ENCODE measurements at places on chromosomes 2 and 18.

GRCh38 chr2:12199491-12200211 is 453.2 kb downstream of the LPIN1 start:
- no peak overlapping the region for H3K4me3 ChIP-seq
- H3K36me3 ChIP-seq = no peaks in the 10 kb centered on the region
- no peak overlapping the region for H3K27ac ChIP-seq
- no peaks in the 10 kb centered on the region for H3K27me3 ChIP-seq

- no peak overlapping the region for H3K4me3 ChIP-seq
- H3K27ac ChIP-seq = no peak overlapping the region
- DNase-seq = no peak
- peaks cover 14% of the 10 kb centered on the region for H3K27me3 ChIP-seq
- H3K4me1 ChIP-seq = no peaks in the 10 kb centered on the region
- no peaks in the 10 kb centered on the region for H3K36me3 ChIP-seq
Measured at GRCh38 chr2:120669121-120669952, 66.3 kb upstream of the GLI2 start.

DNA sequence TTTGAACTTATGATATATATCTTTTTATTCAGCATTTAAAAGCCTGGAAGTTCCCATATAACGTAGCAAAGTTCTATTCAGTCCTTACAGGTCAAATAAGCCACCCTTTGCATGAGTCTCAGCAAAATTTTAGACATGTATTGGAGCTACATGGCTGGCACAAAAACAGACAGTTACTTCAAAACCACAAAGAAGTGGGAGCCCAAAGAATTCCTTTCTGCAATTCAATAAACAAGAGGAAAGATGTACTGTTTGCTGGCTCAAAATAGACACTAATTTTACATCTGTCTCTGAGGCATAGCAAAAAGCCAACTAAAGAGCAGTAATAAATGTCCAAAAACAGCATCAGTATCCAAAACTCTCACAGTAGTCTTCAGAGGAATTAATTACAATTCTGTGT is 87.0 kb downstream of the ZEB2 start:
- H3K4me1 ChIP-seq = peaks cover 47% of the 10 kb centered on the region
- no peaks in the 10 kb centered on the region for H3K36me3 ChIP-seq
- no peak overlapping the region for H3K4me3 ChIP-seq
- H3K27me3 ChIP-seq = no peaks in the 10 kb centered on the region
- peak overlapping the region; percentile 21 for H3K27ac ChIP-seq

- no peak for DNase-seq
- no peak overlapping the region for H3K27ac ChIP-seq
- no peaks in the 10 kb centered on the region for H3K36me3 ChIP-seq
- no peak overlapping the region for H3K4me3 ChIP-seq
- no peaks in the 10 kb centered on the region for H3K4me1 ChIP-seq
Measured at GRCh38 chr2:221478485-221478863, 93.6 kb downstream of the EPHA4 start.

- no peaks in the 10 kb centered on the region for H3K4me1 ChIP-seq
- no peak overlapping the region for H3K27ac ChIP-seq
- H3K4me3 ChIP-seq = no peak overlapping the region
- no peaks in the 10 kb centered on the region for H3K36me3 ChIP-seq
- H3K27me3 ChIP-seq = no peaks in the 10 kb centered on the region
Measured at GRCh38 chr2:186726938-186727337, 33.1 kb downstream of the FAM171B start.

DNA sequence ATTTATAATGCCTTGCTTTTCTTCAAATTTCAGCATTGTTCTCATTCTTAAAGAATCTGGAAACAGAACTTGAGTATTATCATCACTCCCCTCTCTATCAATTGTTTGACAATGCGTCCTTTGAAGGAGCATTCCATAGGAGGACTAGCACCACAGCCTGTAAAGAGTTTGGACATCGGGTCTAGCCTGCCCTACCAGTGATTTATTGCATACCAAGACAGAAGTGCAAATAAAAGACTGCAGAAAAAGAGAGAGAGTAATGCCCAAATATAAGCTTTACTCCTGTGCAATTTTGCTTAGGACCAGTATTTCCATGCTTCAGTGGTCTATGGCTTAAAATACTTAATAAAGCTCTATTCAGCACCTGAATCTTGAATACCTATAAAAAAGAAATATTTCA is 55.4 kb upstream of the MAP2 start:
- H3K36me3 ChIP-seq = no peaks in the 10 kb centered on the region
- DNase-seq = no peak
- no peaks in the 10 kb centered on the region for H3K27me3 ChIP-seq
- no peak overlapping the region for H3K4me3 ChIP-seq
- H3K4me1 ChIP-seq = no peaks in the 10 kb centered on the region

- DNase-seq = no peak
- H3K4me1 ChIP-seq = no peaks in the 10 kb centered on the region
- no peaks in the 10 kb centered on the region for H3K36me3 ChIP-seq
- H3K4me3 ChIP-seq = no peak overlapping the region
- H3K27me3 ChIP-seq = no peaks in the 10 kb centered on the region
Measured at GRCh38 chr2:186101616-186102015, 363.0 kb downstream of the FSIP2 start.

GRCh38 chr2:239106314-239106908 is 258.5 kb downstream of the TWIST2 start:
- H3K27me3 ChIP-seq = no peaks in the 10 kb centered on the region
- peak overlapping the region; percentile 16 for H3K27ac ChIP-seq
- no peak for DNase-seq
- peaks cover 3% of the 10 kb centered on the region for H3K36me3 ChIP-seq
- H3K4me3 ChIP-seq = no peak overlapping the region

GRCh38 chr2:18588049-18588448 is 1.3 kb downstream of the NT5C1B start:
- H3K4me1 ChIP-seq = no peaks in the 10 kb centered on the region
- H3K27me3 ChIP-seq = no peaks in the 10 kb centered on the region
- no peaks in the 10 kb centered on the region for H3K36me3 ChIP-seq
- no peak overlapping the region for H3K4me3 ChIP-seq
- no peak for DNase-seq
- H3K27ac ChIP-seq = no peak overlapping the region

DNA sequence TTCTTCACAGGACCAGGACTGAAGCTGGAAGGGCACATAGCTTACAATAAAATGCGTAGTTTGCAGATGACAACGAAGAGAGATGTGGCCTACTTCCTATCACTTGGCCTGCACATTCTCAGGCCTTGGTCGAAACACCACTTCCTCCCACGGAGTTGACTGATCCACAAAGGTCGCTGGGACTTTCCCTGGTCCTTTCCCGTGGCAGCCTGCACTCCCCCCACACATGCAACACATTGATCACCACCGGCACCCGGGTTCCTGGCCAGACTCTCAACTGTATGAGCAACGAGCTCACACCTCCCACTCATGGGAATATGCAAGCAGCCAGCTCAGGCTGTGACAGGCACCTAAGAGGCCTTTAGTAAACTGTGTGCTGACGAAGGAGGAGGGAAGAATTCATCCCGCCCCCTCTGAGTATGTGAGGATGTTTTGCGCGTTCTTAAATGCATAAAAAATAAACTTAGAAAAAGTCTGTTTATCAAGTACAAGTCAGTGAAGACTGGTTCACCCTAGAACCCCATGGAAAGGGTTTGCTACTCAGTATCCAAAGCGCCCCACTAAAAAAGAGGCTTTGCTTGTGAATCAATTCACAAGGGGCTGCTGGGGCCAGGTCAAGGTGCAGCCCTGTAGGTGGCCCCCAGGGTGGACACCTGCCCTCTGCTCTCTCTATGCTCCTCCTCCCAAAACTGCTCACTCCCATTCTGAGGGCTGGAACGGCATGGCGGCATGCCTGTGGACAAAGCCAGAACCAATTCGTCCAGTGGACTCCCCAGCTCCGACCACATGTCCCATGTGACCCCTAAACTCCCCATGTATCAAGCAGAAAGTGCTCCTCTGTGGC is 154.3 kb downstream of the EIPR1 start:
- H3K4me3 ChIP-seq = no peak overlapping the region
- no peak overlapping the region for H3K27ac ChIP-seq
- no peaks in the 10 kb centered on the region for H3K4me1 ChIP-seq
- H3K36me3 ChIP-seq = no peaks in the 10 kb centered on the region
- no peak for DNase-seq
- H3K27me3 ChIP-seq = no peaks in the 10 kb centered on the region

GRCh38 chr2:25305775-25306174 is 36.0 kb downstream of the DNMT3A start:
- H3K4me1 ChIP-seq = peaks cover 91% of the 10 kb centered on the region
- H3K27ac ChIP-seq = peak overlapping the region; percentile 70
- no peak overlapping the region for H3K4me3 ChIP-seq

DNA sequence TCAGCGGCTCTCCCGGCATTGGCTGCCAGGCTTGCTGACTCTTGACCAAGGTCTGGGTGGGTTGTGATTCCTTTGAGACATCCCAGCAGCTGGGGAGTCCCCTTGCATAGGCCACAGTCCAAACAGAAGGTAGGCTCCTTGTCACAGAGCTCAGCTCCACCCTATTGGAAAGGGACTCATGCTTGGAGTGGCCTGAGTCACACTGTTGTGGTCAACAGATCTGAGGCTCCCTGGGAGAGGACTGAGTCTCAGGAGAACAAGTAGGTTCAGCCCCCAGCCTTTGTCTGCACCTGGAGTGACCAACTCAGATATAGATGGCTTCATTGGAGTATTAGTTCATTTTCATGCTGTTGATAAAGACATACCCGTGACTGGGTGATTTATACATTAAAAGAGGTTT is 32.1 kb upstream of the SH3BP4 start:
- H3K27ac ChIP-seq = no peak overlapping the region
- H3K27me3 ChIP-seq = no peaks in the 10 kb centered on the region
- H3K4me3 ChIP-seq = no peak overlapping the region
- no peak for DNase-seq
- no peaks in the 10 kb centered on the region for H3K4me1 ChIP-seq
- no peaks in the 10 kb centered on the region for H3K36me3 ChIP-seq

GRCh38 chr2:238494573-238494961 is 67.8 kb downstream of the ASB1 start:
- H3K27ac ChIP-seq = no peak overlapping the region
- no peaks in the 10 kb centered on the region for H3K4me1 ChIP-seq
- DNase-seq = no peak
- no peaks in the 10 kb centered on the region for H3K36me3 ChIP-seq

- H3K36me3 ChIP-seq = no peaks in the 10 kb centered on the region
- H3K4me3 ChIP-seq = no peak overlapping the region
Measured at GRCh38 chr18:45667056-45667736, 51.9 kb downstream of the SLC14A2 start.

GRCh38 chr2:65278531-65278981 is 50.9 kb downstream of the ACTR2 start:
- peaks cover 22% of the 10 kb centered on the region for H3K4me1 ChIP-seq
- peak overlapping the region; percentile 10 for H3K27ac ChIP-seq
- H3K27me3 ChIP-seq = peaks cover 4% of the 10 kb centered on the region
- no peak overlapping the region for H3K4me3 ChIP-seq
- no peak for DNase-seq

DNA sequence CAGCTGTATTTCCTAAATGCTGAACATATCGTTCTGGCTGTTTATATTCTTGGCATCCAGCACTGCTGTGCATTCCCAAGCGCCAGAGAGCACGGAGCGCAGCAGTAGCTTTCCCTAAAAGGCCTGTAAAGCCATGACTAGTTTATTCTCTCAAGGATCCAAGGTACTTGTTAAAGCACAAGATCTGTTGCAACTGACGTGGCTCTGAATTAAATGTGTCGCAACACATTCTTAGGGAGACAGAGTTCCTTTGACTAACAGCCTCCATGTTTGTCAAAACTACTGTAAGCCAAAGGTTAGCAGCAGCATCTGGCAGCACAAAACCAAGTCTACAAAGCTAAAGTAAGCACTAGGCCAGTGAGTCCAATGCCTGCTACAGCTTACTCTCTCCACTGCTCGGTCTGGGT is 188.6 kb upstream of the FN1 start:
- no peak overlapping the region for H3K4me3 ChIP-seq
- H3K27ac ChIP-seq = no peak overlapping the region
- no peaks in the 10 kb centered on the region for H3K27me3 ChIP-seq
- H3K36me3 ChIP-seq = no peaks in the 10 kb centered on the region
- no peaks in the 10 kb centered on the region for H3K4me1 ChIP-seq

GRCh38 chr2:210555555-210555954 is 844 bp upstream of the CPS1 start:
- no peaks in the 10 kb centered on the region for H3K4me1 ChIP-seq
- H3K36me3 ChIP-seq = no peaks in the 10 kb centered on the region
- no peak for DNase-seq
- no peaks in the 10 kb centered on the region for H3K27me3 ChIP-seq
- no peak overlapping the region for H3K27ac ChIP-seq

DNA sequence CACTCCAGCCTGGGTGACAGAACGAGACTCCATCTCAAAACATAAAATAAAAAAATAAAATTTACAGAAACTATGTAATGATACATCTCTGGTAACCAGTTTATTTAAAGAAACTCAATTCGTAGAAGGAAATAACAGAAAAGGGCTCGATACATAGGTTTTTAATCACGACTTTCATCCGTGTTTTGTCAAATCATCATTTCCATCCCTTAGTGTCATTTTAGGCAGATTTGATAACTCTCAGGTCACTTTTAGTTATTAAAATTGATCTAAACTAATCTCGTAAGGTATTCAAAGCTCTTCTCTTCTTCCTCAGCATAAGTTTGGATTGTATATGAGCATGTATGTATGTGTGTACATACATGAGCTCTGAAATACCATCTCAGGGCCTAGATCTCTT is 59.3 kb upstream of the SPTBN1 start:
- H3K4me3 ChIP-seq = no peak overlapping the region
- H3K36me3 ChIP-seq = no peaks in the 10 kb centered on the region
- no peak for DNase-seq
- H3K4me1 ChIP-seq = peaks cover 9% of the 10 kb centered on the region

GRCh38 chr2:160062292-160063005 is at the start of gene PLA2R1:
Gene PLA2R1, minus strand, starts transcription at chr2:160062615. Its CDS starts 212 bp downstream, at chr2:160062403.
- no peaks in the 10 kb centered on the region for H3K36me3 ChIP-seq
- peaks cover 6% of the 10 kb centered on the region for H3K27me3 ChIP-seq
- DNase-seq = peak; percentile 10

DNA sequence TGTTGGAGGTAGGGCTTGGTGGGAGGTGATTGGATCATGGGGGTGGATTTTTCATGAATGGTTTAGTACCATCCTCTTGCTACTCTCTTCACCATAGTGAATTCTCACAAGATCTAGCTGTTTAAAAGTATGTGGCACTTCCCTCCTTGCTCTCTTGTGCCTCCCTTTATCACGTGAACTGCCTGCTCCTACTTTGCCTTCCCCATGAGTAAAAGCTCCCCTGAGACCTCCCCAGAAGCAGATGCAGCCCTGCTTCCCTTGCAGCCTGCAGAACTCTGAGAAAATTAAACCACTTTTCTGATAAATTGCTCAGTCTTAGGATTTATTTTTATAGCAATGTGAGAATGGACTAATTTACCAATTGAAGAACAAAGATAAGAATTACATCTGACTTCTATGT is 223.1 kb downstream of the RNF144A start:
- H3K27ac ChIP-seq = no peak overlapping the region
- DNase-seq = no peak
- no peak overlapping the region for H3K4me3 ChIP-seq
- H3K36me3 ChIP-seq = no peaks in the 10 kb centered on the region

GRCh38 chr18:5937795-5938194 is 42.5 kb upstream of the TMEM200C start:
- no peaks in the 10 kb centered on the region for H3K27me3 ChIP-seq
- no peak overlapping the region for H3K27ac ChIP-seq
- no peak overlapping the region for H3K4me3 ChIP-seq
- no peak for DNase-seq
- H3K36me3 ChIP-seq = no peaks in the 10 kb centered on the region

GRCh38 chr2:207505728-207506127 is 24.0 kb upstream of the CREB1 start:
- no peak overlapping the region for H3K27ac ChIP-seq
- no peak overlapping the region for H3K4me3 ChIP-seq
- no peaks in the 10 kb centered on the region for H3K4me1 ChIP-seq
- no peaks in the 10 kb centered on the region for H3K36me3 ChIP-seq

- no peak overlapping the region for H3K4me3 ChIP-seq
- no peaks in the 10 kb centered on the region for H3K27me3 ChIP-seq
- no peaks in the 10 kb centered on the region for H3K36me3 ChIP-seq
- DNase-seq = no peak
- no peaks in the 10 kb centered on the region for H3K4me1 ChIP-seq
Measured at GRCh38 chr18:68766433-68766832, 31.4 kb upstream of the CCDC102B start.

All from gastrocnemius medialis (tissue), 4 donors.